ENCODE measurements at places on chromosomes 4 and X. TPM values are rescaled to one million over a fixed set of nuclear protein-coding genes. Genes with fewer than 3 reads are reported as not detected.

- no peaks in the 10 kb centered on the region for H3K27me3 ChIP-seq
- H3K27ac ChIP-seq = no peak overlapping the region
- no peaks in the 10 kb centered on the region for H3K4me1 ChIP-seq
- DNase-seq = no peak
- no peak overlapping the region for H3K4me3 ChIP-seq
Measured at GRCh38 chr4:184188443-184189400, 29.0 kb downstream of the ENPP6 start.

DNA sequence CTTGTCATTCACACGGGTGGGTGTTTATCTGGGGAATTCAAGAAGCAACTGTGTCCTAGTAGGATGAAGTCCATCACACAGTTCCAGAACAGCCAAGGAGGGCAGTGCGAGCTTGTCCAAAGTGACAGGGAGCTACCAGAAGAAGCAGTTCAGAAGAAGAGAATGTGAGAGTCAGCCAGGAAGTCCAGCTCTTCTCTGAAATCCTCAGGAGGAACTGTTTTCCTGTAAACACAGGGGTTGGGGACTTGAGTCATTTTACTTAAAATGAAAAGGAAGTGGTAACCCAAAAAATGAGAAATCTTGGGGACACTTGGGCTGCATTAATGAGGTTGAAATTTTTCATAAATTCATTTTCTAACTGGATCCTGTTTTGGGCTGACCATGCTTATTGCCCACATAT lies 8.2 kb upstream of the TLR10 start:
- no peaks in the 10 kb centered on the region for H3K27me3 ChIP-seq
- H3K4me3 ChIP-seq = no peak overlapping the region
- peak; percentile 30 for DNase-seq
- no peaks in the 10 kb centered on the region for H3K4me1 ChIP-seq
- no peak overlapping the region for H3K27ac ChIP-seq

The DMP1 gene
- not detected for total RNA-seq

DNA sequence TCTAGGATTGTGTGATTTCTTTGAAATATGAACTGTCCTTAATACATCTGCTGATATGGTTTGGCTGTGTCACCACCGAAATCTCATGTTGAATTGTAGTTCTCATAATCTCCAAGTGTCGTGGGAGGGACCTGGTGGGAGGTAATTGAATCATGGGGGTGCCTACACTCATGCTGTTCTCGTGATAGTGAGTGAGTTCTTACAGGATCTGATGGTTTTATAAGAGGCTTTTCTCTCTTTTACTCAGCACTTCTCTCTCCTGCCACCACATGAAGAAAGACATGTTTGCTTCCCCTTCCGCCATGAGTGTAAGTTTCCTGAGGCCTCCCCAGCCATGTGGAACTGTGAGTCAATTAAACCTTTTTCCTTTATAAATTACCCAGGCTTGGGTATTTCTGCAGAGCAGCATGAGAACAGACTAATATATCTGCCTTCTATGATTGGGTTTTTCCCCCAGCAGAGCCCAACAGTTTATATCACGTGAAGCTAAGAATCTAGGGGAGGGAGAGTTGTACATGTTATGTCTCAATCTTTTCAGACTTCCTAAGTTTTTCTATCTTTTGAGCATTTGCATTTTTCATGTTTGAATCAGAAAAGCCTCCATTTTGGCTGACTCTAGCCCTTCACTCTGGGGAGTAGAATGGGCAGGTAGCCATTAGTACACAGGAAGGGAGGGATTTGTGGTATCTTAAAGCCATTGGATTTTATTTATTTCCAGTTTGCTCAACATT lies 58.9 kb downstream of the PLAC1 start:
- no peak overlapping the region for H3K4me3 ChIP-seq
- H3K4me1 ChIP-seq = no peaks in the 10 kb centered on the region
- no peaks in the 10 kb centered on the region for H3K36me3 ChIP-seq
- DNase-seq = no peak
- peaks cover 8% of the 10 kb centered on the region for H3K27me3 ChIP-seq

- H3K27me3 ChIP-seq = no peaks in the 10 kb centered on the region
- peak; percentile 91 for DNase-seq
- H3K4me1 ChIP-seq = peaks cover 7% of the 10 kb centered on the region
Measured at GRCh38 chrX:149938881-149939654, 777 bp upstream of the EOLA2 start.

GRCh38 chr4:14918336-14918735 lies 83.9 kb upstream of the CPEB2 start:
- no peak for DNase-seq
- H3K27ac ChIP-seq = no peak overlapping the region
- no peaks in the 10 kb centered on the region for H3K4me1 ChIP-seq
- no peak overlapping the region for H3K4me3 ChIP-seq

The TCEANC gene
- total RNA-seq = 7.0 TPM

GRCh38 chr4:4762909-4763821 lies 96.3 kb upstream of the MSX1 start:
- H3K36me3 ChIP-seq = no peaks in the 10 kb centered on the region
- peak overlapping the region; percentile 45 for H3K4me3 ChIP-seq
- H3K4me1 ChIP-seq = peaks cover 11% of the 10 kb centered on the region
- DNase-seq = peak; percentile 1
- no peaks in the 10 kb centered on the region for H3K27me3 ChIP-seq

The FAM133A gene
- total RNA-seq = not detected

The KIAA1210 gene
- total RNA-seq = not detected

GRCh38 chr4:8725071-8725841 lies 132.7 kb downstream of the CPZ start:
- H3K4me3 ChIP-seq = no peak overlapping the region
- H3K36me3 ChIP-seq = no peaks in the 10 kb centered on the region
- H3K27me3 ChIP-seq = no peaks in the 10 kb centered on the region
- DNase-seq = no peak
- H3K4me1 ChIP-seq = no peaks in the 10 kb centered on the region

GRCh38 chrX:106927700-106928099 lies 7.5 kb downstream of the CLDN2 start:
- no peak overlapping the region for H3K27ac ChIP-seq
- DNase-seq = no peak
- no peak overlapping the region for H3K4me3 ChIP-seq
- H3K36me3 ChIP-seq = no peaks in the 10 kb centered on the region
- no peaks in the 10 kb centered on the region for H3K4me1 ChIP-seq

GRCh38 chr4:104117776-104118175 lies 376.9 kb downstream of the CXXC4 start:
- H3K36me3 ChIP-seq = no peaks in the 10 kb centered on the region
- DNase-seq = no peak
- no peak overlapping the region for H3K4me3 ChIP-seq
- H3K27ac ChIP-seq = no peak overlapping the region

The ZNF185 gene
- total RNA-seq = 4.4 TPM

The MSX1 gene
- total RNA-seq = 0.54 TPM
